ENCODE measurements at places on chromosomes 2 and 18. TPM values are rescaled to one million over a fixed set of nuclear protein-coding genes. Genes with fewer than 3 reads are reported as not detected.

KCTD18 gene
- 23.5 TPM for total RNA-seq

TUBA4B gene
- not detected for total RNA-seq

NMUR1 gene
- not detected for total RNA-seq

CFAP210 gene
- total RNA-seq, result not detected

KLHL14 gene
- total RNA-seq, result not detected

DNA sequence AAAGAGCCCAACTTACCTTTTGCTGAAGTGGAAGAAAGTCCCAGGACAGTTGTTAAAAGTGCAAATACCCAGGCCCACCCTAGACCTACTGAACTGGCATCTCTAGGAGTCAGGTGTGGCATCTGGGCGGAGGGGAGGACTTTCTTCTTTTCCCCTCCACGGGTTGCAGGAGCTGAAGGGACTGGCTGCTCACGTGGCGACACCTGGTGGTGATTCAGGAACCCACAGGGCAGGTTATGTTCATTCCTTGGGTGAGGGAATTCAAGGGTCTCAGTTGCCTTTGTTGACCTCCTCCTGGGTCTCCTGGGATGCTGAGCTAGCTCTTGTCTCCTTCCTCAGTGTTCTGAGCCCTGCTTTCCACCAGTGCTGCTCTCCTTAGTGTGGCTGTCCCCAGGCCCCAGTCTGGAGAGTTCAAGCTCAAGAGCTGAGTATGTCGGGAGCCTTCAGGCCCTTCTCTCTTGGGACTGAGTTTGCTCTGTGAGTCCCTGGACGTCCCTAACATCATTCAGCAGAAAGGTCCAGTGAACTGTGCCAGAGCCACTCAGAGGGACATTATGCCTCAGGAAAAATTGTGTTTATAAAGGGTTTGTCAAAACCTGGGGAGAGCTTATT lies 56.9 kb downstream of the DYSF start:
- DNase-seq, result peak; percentile 75

- DNase-seq, result no peak
These were observed 53.1 kb downstream of the APOB start for GRCh38 chr2:20990442-20991430.

- no peak for DNase-seq
These were observed 589.1 kb upstream of the SLC8A1 start for GRCh38 chr2:41040782-41041520.

GRCh38 chr18:78563110-78563509 lies 416.5 kb upstream of the SALL3 start:
- DNase-seq, result no peak

DNA sequence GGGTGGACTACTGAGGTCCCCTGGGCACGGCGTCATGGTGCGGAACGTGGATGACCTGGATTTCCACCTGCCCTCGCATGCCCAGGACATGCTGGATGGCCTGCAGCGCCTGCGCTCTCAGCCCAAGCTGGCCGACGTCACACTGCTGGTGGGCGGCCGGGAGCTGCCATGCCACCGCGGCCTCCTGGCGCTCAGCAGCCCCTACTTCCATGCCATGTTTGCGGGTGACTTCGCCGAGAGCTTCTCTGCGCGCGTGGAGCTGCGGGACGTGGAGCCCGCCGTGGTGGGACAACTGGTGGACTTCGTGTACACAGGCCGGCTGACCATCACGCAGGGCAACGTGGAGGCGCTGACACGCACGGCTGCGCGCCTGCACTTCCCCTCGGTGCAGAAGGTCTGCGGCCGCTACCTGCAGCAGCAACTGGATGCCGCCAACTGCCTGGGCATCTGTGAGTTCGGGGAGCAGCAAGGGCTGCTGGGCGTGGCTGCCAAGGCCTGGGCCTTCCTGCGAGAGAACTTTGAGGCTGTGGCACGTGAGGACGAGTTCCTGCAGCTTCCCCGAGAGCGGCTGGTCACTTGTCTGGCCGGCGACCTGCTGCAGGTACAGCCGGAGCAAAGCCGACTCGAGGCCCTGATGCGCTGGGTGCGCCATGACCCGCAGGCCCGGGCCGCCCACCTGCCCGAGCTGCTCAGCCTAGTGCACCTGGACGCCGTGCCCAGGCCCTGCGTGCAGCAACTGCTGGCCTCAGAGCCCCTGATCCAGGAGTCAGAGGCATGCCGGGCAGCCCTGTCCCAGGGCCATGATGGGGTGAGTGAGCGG lies 2.5 kb downstream of the KLHL30 start:
- DNase-seq, result no peak

GRCh38 chr2:217086038-217086522 lies 226.2 kb upstream of the TNP1 start:
- DNase-seq, result peak; percentile 41

DNA sequence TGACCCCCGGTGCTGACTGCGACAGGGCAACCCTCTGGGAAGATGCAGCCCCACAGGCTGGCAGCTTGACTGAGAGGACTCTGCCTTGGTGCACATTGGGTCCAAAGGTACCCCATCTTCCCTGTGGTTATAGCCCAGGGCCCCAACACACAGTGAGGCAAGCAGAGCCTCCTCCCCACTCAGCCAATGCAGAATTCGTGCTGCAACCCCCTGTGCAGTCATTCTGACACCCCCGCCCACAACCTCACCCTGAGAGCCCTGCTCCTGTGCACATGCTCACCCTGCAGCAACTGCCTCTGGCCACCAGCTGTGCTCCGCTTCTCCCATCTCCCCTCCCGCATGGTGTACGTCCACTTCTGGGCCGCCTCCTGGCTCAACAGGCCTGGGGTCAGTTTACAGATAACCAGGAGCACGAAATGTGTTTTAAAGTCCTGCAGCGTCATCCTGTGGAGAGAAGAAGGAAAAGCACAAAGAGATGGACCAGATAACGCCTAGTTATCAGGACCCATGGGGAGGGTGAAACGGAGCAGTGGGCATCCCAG lies 24.4 kb downstream of the CAPN14 start:
- no peak for DNase-seq

DNA sequence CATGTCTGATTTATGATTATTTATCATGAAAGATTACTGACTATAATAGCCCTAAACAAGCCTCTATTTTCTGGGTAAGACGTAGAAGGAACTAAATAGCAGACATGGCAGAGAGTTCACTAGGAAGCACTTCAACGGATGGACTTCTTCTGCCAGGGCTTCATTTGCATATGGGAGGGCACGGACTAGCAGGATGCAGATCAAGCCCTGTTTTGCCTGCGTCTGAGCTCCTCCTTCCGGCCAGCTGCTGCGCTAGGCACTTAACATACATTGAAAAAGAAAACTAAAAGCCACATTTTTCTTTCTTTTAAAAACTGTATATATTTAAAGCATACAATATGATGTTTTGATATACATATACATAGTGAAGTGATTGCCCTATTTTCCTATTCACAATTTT lies 340.0 kb upstream of the MEX3C start:
- DNase-seq, result no peak

GRCh38 chr18:63676526-63677323 lies 15.0 kb upstream of the SERPINB3 start:
- no peak for DNase-seq

- no peak for DNase-seq
These were observed 124.8 kb downstream of the SCG2 start for GRCh38 chr2:223477318-223477717.
